ENCODE measurements at places on chromosomes 1 and 21.

DNA sequence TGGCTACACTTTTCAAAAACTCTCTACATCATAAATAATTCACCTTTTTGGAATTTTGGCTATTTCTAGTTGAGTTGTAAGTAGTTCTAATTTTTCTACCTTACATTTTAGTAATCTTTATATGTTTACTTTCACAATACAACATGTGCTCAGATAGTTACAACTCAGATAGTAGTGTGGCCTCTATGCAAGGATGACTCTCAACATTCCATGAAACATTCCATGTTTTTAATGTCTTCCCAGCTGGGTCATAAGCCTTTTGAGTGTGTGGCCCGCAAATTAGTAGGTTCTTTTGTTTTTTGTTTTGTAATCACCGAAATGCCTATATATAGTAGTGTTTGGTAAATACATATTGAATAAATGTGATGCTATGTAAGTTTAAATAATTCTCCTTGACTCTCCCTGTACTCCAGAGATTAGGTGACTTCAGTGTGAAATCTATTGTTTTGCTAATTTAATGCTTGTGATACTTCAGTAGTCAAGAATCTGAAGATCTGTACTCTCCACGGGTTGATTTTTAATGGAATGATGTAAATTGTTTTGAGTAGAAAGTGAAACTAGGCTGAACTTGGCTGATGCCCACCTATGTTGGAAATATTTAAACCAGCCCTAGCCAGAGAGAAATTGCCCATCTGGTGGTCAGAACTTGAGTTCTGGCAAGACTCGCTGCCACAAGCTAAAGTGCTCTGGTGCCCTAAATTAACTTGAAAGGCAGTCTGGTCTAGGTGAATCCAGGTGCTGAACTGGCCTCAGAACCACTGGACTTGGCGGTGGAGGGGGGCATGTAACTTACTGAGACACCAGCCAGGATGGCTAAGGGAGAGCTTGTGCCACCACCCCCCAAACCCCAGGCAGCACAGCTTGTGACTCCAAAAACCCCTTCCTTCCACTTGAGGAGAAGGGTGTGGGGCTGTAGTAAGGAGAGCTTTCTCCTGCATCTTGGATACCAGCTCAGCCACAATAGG is 165.6 kb downstream of the USP25 start:
- no peak for DNase-seq

DNA sequence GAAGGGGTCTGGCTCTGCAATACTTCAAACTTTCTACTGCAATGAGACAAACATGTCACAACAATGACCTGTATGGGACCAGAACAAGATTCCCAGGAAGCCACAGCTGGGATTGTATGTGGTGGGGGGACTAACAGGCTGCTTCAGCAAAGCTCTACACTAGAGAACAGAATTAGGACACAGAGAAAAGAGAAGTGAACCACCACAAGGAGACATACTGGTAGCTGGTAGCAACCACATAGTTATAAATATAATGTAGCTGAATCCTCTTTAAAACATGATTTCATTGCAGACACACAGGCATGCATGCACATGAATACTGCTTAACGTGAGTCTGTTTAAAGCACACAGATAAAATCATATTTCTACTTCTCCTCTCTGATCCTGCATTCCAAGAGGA is 3.5 kb upstream of the ILDR2 start:
- DNase-seq, result no peak

- DNase-seq, result no peak
These were observed 446.1 kb downstream of the SIPA1L2 start for GRCh38 chr1:232183802-232184201.

GRCh38 chr21:24055696-24056095 is 1551.6 kb downstream of the MRPL39 start:
- no peak for DNase-seq

DNA sequence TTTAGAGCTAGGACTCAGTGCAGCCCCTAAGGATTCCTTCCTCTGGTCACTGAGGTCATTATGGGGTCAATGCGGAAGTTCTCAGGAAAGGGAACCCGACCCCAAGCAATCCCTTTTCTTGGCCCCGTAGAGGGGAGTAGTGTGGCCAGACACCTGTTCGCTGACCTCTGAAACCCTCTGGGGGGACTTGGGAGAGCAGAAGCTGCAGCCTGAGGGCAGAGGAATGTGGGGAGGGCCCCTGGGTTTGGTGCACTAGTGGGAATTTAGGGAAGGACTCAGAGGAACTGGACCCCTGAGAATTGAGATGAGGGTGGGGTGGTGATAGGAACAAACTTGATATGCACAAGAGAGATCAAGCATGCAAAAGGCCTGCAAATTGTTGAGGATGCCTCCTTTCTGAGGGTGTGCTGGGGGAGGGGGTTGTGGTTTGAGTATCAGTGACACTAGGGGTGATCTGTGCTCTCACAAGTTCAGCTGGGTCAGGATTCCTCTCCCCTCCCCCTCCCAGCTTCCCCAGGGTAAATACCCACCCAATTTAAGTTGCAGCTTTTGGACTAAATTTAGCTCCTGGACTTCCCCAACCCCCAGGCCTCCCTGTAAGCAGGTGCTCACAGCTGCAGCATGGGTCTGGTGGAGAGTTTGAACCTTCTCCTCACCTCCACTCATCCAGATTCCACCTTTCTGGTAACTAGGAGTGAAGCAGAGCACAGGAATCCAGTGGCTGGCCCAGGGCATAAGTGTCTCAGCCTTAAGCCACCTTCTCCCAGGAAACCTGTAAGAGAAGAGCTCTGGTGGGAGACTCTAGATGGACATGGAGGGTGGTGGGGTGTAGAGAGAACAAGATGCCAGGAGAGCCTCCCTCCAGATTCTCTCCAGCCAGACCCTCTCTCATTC is 13.5 kb downstream of the ADAMTSL4 start:
- no peak for DNase-seq

- DNase-seq, result peak; percentile 95
These were observed 57.6 kb downstream of the LDLRAD2 start for GRCh38 chr1:21869620-21870121.

DNA sequence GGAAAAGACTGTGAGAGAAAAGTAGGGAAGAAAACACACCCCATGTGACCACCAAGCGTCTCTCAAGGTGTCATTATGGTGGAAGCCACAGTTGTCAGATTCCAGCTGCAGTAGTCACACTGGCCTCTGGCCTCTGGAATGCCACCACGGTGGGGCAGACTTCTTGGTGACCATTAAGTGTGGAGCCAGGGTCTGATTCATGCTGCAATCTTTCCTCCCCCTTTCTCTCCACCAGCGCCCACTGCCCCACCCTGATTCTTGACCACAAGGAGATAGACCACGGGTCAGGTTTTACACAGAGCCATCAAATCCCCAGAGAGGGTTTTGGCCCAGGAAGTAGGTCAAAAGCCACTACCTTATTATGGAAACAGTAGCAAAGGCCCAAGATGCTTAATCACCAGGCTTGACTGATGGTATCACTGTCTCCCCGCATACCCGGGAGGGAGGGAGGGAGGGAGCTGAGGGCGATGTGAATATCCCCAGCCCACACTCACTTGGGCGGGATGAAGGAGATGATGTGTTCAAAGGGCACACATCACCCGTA is 52.7 kb upstream of the GRHL3 start:
- peak; percentile 89 for DNase-seq

DNA sequence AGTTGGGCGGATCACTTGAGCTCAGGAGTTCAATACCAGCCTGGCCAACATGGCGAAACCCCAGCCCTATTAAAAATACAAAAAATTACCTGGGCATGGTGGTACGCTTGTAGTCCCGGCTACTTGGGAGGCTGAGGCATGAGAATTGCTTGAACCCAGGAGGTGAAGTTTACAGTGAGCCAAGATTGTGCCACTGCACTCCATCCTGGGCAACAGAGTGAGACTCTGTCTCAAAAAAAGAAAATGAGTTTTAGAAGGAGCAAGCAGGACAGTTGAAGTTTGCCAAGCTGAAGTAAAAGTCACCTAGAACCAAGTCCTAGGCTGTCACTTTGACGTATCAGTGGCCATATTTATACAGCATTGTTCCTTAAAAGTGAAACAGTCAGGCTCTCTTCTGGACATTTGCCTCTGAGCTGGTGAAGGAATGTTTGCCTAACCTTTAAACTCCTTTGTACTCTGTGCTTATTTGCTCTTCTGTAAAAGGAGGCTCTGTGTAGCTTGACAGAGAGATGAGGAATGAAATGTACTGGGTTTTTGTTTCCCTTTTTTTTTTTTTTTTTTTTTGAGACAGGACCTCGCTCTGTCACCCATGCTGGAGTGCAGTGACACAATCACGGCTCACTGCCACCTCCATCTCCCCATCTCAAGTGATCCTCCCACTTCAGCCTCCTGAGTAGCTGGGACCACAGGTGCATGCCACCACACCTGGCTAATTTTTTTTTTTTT is 2.8 kb downstream of the RAB4A start:
- no peak for DNase-seq

Measured in mammary epithelial cell (primary cell).